ENCODE measurements at places on chromosomes 13 and 19.
A peak's percentile ranks its signal among the peaks of the same experiment; 100 is the strongest.

DNA sequence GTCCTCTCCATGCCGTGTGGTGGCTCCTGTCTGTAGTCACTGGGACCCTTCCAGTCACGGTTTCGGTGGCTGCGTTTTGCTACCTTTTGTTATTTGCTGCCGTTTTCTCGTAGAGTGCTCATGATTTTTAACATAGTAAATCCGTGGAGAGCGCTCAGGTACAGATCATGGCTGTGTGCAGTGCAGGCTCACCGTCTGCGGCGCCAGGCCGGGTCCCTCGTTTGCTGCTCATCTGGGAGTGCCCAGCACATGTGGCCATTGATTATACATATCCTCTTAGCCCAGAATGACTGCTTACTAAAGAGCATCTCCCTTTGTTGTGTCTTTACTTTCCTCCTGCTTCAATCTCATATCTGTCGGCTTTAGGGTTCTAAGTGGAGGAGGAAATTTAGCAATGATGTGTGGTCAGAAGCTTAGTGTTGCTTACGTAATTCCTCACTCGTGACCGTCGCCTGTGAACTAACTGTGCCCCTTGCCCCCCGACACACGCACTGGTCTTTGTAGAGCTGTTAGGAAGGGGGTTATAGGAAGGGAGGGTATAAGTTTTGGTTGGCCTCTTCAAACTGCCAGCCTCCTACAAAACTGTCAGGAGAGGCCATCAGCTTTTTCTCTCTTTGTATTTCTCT is 31.8 kb downstream of the TFDP1 start:
- DNase-seq, result no peak

DNA sequence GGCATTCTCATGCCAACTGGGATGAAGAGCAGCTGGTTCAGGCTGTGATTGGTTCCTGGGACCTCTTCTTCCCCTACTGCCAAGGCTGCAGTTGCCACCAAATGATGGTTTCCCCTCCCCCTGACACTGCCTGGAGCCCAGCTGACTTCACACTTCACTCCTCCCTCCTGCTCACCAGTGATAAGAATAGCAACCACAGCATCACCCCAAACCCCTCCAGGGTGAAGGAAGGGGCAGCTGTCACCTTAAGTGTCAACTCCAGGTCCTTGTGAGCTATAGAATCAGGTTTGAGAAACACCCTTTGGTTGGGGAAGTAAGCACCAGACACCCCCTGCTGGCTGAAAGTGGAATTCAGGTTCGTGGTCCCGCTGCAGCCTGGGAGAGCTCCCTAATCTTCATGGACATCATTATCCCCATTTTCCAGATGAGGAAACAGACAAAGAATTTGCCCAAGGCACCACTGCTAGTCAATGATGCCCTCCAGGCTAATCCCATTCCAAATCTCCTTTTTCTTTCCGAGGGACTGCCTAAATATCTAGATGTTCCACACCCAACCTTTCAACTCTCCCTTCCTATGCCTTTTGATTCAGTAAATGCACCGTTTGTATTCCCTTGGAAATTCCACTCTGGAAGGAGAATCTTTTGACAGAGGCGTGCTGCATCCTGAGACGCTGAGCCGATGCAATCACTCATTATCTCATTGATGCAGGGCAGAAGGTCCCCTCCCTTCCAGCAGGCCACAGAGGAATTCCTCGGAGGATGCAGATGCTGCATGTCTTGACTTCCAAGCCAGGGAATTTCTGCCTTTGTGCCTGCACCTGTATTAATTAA is 50.6 kb upstream of the UQCRFS1 start:
- peak; percentile 51 for DNase-seq

DNA sequence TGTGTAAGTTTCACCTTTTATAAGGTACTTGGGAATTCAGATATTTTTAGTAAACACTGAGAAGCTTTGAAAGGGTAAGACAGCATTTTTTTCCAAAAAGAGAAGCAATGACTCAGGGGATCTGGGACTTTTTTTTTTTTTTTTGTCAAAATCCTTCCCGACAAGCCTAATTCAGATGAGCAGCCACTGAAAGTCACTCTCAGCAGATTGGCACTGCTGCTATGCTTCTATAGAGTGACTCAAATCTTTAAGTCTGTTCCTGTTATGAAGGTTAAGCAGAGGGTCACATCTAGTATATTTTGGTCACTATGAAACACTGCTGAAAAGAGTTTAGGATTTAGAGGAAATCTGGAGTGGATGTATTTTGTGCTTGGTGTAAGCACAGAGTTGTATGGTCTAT is 571.1 kb downstream of the MYO16 start:
- no peak for DNase-seq

DNA sequence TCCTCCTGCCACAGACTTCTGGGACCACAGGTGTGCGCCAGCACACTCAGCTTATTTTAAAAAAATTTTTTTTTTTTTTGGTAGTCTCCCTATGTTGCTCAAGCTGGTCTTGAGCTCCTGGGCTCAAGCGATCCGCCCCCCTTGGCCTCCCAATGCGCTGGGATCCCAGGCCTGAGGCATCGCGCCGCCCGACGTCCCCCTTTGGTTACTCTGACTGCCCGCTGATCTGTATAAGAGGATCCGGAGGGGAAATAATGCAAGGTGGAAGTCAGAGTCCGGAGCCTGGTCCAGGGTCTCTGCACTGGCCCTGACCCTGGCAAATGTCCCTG is 486 bp upstream of the ZNF805 start:
- no peak for DNase-seq

DNA sequence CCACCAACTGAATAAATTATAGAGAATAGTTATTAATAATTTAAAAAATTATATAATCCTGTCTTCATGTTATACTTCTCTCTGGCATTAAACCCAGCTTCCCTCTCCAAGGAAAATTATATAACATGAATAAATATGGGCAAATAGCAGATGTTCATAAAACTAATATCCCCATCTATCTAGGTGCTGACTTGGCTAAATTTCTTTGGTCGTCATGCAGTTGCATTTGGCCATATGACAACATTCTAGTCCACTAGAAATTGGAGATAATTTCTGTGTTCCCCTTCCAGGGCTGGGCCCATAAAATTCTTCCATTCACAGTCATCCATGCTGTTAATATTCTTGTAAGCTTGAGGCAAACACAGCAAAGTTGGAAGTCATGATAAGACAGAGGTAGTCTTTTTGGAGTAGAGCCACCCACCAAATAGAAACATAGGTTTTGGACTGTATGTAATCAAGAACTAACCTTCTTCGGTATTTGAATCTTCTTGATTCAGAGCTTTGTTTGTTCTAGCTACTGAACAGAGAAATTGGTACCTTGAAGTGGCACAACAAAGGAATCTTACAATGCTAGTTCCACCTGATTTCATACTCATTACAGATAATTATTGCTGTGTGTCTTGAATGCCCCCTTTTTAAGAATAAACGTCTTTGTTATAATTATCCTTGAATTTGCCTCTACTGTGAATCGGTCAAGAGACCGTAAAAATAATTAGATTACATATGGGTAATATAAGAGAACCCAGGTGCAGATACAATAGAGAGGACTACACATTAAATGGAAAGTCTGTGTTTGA is 678.5 kb upstream of the PCDH20 start:
- DNase-seq, result no peak

- no peak for DNase-seq
Measured at GRCh38 chr13:28485551-28485950, 9.4 kb downstream of the FLT1 start.

DNA sequence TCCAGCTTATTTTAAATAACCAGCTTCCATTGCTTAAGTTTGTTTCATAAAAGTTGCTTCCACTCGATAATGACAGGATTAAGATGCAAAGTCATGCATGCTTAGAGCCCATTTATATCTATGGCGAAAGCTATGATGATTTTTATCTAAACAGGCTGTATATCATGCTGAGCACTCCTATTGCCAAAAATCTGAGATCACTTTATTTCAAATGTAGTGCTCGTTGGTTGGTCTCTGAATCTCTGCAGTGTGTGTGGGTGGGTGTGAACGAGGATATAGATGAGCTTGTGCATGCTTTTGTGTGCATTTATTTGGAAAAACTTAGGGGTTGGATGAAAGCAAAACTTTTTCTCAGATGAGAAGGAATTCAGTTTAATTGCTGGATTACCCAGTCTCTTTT is 27.0 kb upstream of the ARGLU1 start:
- DNase-seq, result no peak

- DNase-seq, result no peak
Measured at GRCh38 chr13:104372095-104372655, 1306.0 kb upstream of the SLC10A2 start.

- DNase-seq, result peak; percentile 48
Measured at GRCh38 chr19:48896191-48896720, 2.3 kb downstream of the TULP2 start.

GRCh38 chr13:63938851-63939250 is 2523.2 kb upstream of the PCDH20 start:
- no peak for DNase-seq

DNA sequence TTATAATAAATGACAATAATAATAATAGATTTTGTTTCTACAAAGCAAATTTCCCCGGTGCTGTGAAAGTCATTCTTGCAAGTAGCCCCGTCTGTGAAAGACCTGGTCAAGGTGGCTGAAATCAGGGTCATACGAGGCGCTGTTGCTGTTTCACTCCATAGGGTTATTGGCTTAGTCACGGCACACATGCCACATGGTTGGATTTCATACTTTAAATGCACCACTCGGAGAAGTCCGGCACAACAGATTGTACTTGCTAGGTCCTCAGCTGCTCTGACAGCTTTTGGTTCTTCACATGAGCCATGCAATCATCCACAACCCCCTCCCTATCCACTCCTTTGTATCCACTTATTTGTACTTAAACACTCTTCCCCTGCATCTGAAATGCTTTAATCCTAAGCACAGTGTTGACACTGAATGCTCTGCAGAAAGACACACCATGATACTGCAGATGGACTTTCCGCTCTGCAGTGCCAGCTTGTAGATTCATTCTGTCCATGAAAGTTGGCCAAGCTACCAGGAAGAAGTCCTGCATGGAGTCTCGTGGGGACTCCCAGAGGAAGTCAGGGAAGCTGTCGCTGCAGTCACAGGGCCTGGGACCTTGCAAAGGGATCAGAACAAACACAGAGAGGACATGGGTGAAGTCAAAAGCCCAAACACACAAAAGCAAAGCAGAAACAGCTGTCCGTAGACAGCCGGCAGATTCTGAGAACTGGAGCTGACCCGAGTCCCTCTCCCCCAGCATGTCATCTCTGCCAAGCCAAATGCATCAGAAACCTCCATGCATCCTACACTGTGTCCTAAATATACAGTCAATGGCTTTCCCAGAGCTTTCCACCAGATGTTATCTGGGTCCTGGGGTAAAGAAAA is 124.6 kb downstream of the COL4A2 start:
- no peak for DNase-seq

DNA sequence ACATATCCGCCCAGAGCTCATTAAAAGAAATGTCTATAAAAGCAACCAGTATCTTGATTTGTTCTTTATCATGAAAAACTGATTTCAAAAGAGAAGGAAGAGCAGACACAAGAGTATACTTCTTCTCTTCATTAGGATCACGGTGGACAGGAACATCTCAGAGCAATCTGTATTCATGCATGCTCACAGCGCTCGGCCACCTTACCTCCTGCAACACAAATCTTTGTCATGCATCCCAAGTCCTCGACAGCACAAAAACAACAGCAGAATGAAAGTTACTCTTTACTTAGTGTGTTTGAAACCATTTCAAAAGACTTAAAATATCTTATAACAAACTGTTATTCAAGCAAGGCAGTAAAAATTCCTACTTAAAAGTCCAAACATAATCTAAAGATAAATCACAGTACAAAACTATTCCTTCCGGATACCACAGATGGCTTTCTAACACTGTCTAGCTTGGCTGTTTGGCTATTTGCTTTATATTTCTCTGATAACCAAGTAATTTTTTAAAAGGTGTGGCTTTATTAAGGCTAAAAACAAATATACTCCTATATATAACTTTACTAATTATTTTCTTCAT is 174.5 kb downstream of the TBC1D4 start:
- DNase-seq, result no peak

DNA sequence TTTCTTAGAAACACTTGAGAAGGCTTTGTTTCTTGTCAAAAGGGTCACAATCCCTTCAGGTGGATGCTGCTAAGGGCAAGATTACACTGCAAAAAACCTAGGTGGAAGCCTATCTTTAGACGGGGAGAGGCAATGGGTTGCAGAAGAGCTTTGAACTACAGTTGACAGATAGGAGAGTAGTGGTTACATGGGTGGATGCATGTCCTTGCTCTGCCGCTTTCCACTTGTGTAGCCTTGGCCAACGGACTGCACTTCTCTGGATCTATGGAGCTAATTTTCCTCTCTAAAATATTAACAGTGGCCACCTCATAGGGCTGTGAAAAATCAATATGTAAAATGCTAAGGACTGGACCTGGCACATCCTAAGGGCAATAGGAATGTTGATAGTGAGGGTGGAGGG is 980 bp downstream of the BCKDHA start:
- no peak for DNase-seq

DNA sequence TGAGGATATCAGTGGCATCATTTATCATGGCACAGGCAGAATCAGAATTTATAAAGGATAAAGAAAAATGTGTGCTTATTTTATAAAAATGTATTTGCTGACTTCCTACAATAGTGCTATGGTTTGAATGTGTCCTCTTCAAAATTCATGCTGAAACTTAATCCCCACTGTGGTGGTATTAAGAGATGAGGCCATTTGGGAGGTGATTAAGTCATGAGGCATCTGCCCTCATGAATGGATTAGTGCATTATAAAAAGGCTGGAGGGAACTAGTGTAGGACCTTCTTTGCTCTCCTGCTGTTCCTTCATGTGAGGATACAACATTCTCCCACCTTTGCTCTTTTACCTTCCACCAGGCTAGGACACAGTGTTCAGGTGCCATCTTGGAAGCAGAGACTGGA is 212.8 kb downstream of the RFC3 start:
- DNase-seq, result no peak

DNA sequence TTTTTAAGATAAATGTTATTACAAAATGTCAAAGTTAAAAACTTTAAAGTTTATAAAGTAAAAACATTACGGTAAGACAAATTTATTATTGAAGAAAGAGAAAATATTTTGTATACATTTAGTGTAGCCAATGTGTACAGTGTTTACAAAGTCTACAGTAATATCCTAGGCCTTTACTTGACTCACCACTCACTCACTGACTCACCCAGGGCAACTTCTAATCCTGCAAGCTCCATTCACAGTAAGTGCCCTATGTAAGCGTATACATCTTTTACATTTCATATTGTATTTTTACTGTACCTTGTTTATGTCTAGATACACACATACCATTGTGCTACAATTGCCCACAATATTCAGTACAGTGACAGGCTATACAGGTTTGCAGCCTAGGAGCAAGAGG is 448.2 kb downstream of the KCTD12 start:
- DNase-seq, result no peak

- DNase-seq, result no peak
Measured at GRCh38 chr19:41443813-41444455, 978 bp downstream of the ERICH4 start.

GRCh38 chr19:46251416-46251815 is 21.9 kb downstream of the IGFL1 start:
- DNase-seq, result no peak

DNA sequence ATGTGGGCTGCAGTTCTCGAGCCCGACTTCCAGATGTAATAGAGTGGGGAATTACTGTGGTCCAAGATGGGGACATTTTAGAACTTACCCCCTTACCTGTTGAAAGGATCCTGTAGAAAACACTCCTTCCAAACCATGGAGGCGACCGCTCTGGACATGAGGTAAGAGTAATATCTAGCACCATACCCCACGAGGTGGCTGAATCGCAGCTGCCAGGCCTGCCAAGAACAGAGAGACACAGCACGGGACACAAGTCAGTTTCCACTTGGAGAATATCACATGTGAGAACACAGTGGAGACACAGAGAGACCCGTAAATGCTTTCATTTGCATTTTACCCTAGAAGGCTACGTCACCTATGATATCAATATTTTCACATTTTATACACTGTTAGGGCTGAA is 129.2 kb downstream of the MIPEP start:
- no peak for DNase-seq

- DNase-seq, result no peak
Measured at GRCh38 chr19:49528211-49528771, 488 bp downstream of the RCN3 start.
